ENCODE measurements at places on chromosomes 13 and 19.

GRCh38 chr13:74771964-74772363, 637.8 kb upstream of the KLF12 start:
- DNase-seq = no peak

- DNase-seq = no peak
These were observed 24.9 kb downstream of the SLC8A2 start for GRCh38 chr19:47446534-47447469.

- no peak for DNase-seq
These were observed 1216.0 kb downstream of the SLITRK5 start for GRCh38 chr13:88887045-88887662.

GRCh38 chr13:98032168-98032567, 78.7 kb downstream of the IPO5 start:
- DNase-seq = no peak

DNA sequence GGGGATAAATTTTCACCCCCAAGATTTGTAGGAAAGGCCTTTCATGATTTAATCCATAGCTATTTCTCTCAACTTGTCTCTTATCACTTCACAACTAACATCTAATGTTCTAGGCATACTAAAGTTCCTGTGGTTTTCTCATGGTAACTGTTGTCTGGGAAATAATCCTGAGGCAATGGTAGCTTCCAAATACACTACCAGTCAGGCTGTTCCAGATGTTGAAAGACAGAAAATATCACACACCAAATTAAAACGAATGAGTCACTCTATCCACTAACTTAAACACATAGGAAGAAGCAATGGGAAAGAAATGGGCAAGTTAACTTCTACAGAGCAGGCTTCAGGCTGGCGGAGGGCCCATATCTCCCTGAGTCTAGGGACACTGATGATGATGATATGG, 77.7 kb upstream of the MYO16 start:
- DNase-seq = no peak

DNA sequence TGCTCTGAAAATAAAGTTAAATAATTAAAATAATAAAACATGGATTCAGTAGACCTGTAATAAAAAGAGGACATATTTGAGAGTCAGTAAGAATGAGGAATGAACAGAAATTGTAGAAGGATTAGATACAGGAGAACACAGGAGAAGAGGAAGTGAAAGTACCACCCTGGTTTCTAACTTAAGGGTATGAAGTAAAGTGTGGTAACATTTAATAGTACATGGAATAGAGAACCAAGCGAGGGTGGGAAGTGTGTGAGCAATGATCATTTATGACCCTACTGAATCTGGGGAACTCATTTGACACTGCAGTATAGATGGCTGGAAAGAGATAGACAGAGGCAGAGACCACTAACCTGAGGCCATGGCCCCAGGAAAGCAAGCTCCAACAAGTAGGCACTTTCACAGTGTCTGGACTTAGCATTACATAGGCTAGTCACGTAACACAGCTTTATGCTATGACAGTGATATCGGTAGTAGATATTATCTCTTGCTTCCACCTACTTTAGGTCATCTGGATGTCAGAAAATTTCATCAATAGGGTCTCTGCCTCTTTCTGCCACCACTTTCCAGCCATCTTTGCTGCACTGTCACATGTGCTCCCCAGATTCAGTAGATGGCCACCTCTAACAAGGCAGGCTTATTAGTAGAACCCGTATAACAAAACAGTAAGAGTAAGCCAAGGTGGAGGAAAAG, 633.9 kb upstream of the MIR17HG start:
- DNase-seq = no peak

GRCh38 chr19:13152974-13153568, 2.9 kb downstream of the IER2 start:
- DNase-seq = no peak

GRCh38 chr13:30934381-30934780, 1.9 kb downstream of the TEX26 start:
- no peak for DNase-seq

- DNase-seq = no peak
These were observed 218.2 kb upstream of the SLC10A2 start for GRCh38 chr13:103284466-103284865.

DNA sequence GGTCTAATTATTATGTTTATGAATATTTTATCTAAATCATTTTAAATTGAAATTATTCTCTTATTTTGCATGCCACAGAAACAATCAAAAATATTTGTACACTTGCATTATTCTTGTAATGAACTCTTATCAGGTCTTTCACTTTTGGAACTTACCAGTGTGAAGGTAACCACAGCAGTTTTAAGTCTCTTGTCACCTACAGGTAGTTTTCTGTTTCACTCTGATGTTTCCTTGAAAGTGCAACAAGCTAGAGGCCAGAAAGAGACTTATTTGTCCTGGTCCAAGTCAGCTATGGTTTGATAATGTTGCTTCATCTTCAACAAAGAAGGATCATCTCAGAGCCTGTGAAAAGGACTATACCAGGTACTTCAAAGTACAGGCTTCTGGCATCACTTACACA, 133.4 kb upstream of the NBEA start:
- DNase-seq = no peak

DNA sequence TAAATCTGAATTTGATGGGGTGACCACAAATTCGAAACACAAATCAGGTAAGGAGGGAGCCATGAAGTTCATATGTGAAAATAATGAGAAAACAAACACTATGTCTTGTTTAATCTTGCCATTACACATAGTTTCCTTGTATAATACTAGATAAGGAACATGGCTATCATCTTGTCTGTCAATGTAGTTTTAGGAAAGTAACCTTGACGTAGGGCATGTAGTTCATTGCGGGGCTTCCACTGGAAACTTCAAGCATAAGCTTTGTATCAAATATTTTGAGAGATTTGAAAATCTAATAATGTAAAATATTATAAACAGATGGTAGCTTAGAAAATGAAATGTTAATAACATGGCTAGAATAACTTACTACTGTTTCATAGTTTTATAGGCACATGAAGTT, 8.8 kb downstream of the BIVM start:
- no peak for DNase-seq

- no peak for DNase-seq
These were observed 77.9 kb upstream of the DOCK9 start for GRCh38 chr13:99055735-99056134.

DNA sequence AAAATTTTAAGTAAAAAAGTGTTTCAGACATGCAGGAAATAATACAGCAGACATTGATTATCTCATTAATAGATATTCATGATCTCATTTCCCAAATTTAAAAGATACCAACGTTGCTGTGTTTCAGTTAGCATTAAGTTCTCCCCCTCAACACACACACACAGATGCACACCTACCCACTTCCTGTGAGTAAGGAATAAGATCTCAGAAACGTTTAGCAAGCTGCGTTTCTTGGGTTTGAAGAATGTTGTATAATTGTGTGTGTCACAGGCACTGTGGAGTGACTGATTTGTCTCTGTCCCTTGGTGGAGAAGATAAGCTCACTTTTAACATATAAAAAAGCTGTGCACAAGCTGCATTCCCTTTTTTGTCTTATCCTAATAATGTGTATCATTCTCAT, 196.8 kb downstream of the PDS5B start:
- DNase-seq = no peak

GRCh38 chr19:47272448-47273312, 2.0 kb upstream of the INAFM1 start:
- no peak for DNase-seq

GRCh38 chr13:41401366-41401765, 56.0 kb upstream of the RGCC start:
- no peak for DNase-seq

- DNase-seq = no peak
These were observed 28.3 kb upstream of the GARRE1 start for GRCh38 chr19:34226036-34226435.
